ENCODE measurements at places on chromosomes 2 and 18. TPM values are rescaled to one million over a fixed set of nuclear protein-coding genes. Genes with fewer than 3 reads are reported as not detected.

DNA sequence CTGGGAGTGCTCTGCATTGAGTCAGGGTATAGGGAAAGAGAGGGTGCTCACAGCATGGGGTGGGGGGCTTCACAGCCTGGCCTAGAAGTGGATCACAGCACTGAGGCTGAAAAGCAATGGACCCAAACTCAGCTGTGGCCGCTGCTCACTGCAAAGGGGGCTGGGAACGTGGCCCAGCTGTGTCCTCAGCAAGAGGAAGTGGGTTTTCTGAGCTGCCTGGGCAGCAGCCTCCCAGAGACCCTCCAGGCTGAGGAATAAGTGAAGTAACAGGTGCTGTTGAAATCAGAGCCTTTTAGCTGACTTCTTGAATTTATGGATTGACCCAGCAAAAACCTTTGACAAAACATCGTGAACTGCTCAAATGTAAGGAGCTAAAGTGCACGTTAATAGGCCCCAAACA is 35.2 kb downstream of the PTGR3 start:
- no peaks in the 10 kb centered on the region for H3K36me3 ChIP-seq
- DNase-seq, result no peak
- H3K27ac ChIP-seq, result no peak overlapping the region
- H3K4me1 ChIP-seq, result no peaks in the 10 kb centered on the region
- H3K4me3 ChIP-seq, result no peak overlapping the region

DNA sequence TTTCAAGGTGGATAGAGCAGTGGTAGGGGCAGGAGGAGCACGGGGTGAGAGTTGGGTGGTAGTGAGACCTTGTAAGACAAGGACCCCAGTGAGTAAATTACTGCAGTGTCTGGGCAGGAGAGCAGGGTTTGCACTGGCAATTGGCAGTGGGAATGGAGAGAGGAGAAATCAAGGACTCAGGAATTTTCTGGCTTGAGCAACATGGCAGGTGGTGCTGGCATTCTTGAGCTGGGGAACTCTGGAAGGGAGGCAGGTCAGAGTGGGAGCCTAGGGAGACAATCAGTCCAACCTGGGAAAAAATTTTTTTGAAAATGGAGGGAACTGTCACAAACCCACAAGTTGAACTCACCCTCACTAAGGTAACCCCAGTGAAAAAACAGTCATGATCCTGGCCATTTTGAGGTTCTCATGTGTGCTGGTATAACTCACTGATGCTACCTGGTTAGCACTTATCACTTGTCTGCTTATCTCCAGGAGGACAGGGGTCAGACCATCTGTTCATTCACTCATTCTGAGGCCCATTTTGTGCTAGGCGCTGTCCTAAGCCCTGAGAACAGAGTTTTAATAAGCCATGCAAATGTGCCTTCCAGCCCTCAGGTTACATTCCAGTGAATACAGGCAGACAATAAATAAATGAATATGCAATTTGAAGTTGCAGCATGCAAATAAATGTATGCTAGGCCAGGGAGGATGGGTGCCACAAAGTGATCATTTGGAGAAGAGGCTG is 92.2 kb upstream of the SEC11C start:
- no peaks in the 10 kb centered on the region for H3K27me3 ChIP-seq
- H3K4me3 ChIP-seq, result no peak overlapping the region
- no peaks in the 10 kb centered on the region for H3K36me3 ChIP-seq
- no peak overlapping the region for H3K27ac ChIP-seq

DNA sequence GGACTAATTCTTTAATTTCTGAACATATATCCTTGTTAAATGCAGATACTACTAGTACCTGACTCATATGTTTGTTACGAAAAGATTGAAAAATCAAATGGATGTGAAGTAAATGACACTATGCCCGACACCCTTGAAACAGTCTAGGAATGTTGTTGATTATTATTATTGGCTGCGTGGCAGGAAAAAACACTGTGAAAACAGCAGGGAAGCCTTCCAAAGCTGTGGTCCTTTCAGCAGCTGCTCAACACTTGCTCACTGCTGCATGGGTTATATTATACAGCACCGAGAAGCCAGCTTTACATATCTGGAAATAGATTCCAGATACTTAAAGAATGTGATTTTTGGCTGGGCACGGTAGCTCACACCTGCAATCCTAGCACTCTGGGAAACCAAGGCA is 26.5 kb downstream of the CRYGD start:
- H3K4me3 ChIP-seq, result no peak overlapping the region
- DNase-seq, result no peak
- H3K27me3 ChIP-seq, result no peaks in the 10 kb centered on the region
- no peaks in the 10 kb centered on the region for H3K4me1 ChIP-seq
- no peaks in the 10 kb centered on the region for H3K36me3 ChIP-seq

GRCh38 chr2:23662941-23663920 is 263.7 kb downstream of the ATAD2B start:
- H3K27ac ChIP-seq, result no peak overlapping the region
- H3K27me3 ChIP-seq, result no peaks in the 10 kb centered on the region
- no peaks in the 10 kb centered on the region for H3K36me3 ChIP-seq
- H3K4me3 ChIP-seq, result peak overlapping the region; percentile 26
- H3K4me1 ChIP-seq, result no peaks in the 10 kb centered on the region

GRCh38 chr2:53353135-53354114 is 414.2 kb upstream of the CHAC2 start:
- H3K27me3 ChIP-seq, result no peaks in the 10 kb centered on the region
- peak; percentile 73 for DNase-seq
- H3K4me3 ChIP-seq, result no peak overlapping the region
- no peaks in the 10 kb centered on the region for H3K36me3 ChIP-seq

DNA sequence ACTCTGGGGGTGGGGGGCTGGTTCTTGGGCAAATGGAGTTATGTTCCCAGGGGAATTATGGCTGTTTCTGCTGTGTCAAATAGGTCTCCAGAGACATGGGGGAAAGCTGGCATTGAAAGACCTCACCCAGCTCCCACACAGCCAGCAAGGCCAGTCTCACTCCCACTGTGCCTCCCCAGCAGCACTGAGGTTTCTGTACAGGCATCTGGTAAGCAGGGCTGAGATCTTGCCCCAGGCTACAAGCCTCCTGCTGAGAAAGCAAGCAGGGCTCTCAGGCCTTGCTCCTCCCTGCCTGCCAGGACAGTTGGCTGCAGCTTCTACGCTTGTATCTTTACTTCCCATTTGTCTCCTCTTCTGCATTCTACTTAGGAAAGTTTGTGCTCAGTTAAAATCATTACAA is 50.5 kb upstream of the FHOD3 start:
- DNase-seq, result no peak
- no peaks in the 10 kb centered on the region for H3K27me3 ChIP-seq
- no peaks in the 10 kb centered on the region for H3K4me1 ChIP-seq

GRCh38 chr18:8238507-8238906 is 370.7 kb upstream of the RAB12 start:
- H3K27ac ChIP-seq, result no peak overlapping the region
- H3K4me1 ChIP-seq, result no peaks in the 10 kb centered on the region
- no peak for DNase-seq
- no peak overlapping the region for H3K4me3 ChIP-seq

DNA sequence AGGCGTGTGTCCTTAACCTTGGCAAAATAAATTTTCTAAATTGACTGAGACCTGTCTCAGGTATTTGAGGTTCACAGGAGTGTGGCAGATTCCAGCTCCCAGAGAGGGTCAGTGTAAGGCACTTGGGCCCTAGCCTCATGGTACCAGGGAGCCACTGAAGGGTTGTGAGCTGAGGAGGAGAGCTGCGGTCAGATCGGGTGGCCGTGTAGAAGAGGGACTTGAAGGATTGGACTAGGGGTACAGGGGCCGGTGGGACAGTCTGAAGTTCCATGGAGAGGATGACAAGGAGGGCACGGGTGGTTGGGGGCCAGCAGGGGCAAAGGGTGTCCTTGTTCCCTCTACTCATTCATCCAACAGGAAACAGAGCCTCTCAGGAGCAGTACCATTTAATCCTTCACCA is 327.0 kb upstream of the HS6ST1 start:
- DNase-seq, result no peak
- H3K27ac ChIP-seq, result no peak overlapping the region
- H3K27me3 ChIP-seq, result no peaks in the 10 kb centered on the region
- H3K36me3 ChIP-seq, result no peaks in the 10 kb centered on the region
- no peaks in the 10 kb centered on the region for H3K4me1 ChIP-seq
- H3K4me3 ChIP-seq, result no peak overlapping the region

DNA sequence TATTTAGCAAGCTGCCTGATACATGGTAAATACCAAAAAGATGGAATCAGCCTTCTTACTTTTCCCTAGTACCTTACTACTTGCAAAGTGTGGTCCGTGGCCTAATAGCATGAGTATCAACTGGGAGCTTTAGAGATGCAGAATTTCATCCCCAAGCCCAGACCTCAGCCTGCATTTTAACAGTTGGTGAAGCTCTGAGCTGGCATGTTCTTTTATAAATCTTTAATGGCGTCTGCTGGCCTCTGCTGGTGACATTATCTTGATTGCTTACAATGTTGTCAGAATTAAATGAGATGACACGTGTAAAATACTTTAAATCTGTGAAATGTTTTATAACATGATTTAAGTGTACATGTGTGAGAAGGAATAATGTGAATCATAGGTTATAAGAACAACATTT is 115.1 kb upstream of the NOSTRIN start:
- H3K27me3 ChIP-seq, result no peaks in the 10 kb centered on the region
- peaks cover 12% of the 10 kb centered on the region for H3K4me1 ChIP-seq
- DNase-seq, result no peak

DNA sequence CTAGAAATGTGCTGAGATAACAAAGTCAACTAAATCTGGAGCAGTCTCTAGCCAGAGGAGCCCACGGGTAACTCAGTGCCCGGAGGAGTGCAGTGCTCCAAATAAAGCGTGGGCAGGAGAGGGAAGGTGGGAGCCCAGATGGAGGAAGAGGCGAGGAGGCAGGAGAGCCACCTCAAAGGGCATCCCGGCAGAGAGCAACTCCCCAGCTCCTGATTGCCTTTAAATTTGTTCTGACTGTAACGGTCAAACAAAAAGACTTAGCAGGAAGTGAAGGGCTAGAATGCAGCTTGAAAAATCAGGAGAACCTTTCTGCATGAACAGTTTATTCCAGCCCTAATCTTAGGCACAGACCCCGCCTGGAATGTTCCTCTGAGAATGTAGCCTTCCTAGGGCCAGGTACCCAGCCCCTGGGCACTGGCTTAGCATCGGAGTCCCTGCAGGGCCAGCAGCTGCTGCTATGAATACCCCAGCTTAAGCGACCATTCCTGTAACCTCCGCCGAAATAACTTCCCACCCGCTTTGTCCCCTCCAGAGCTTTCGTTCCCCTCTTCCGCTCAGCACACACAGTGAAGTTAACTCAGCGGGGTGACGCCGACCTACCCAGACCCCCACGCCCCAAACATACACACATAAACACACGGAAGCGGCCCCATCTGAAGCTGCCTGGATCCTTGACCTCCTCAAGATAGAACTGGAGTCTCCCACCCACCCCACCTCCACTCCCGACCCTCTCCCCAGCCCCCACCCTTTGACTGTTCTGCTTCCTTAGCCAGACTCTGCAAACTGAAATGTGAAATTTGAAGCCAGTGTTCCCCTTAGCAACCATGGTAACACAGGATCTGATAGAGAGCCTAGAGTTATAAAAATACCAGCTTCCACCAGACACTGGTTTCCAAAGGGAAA is 123.2 kb downstream of the SMAD7 start:
- no peaks in the 10 kb centered on the region for H3K36me3 ChIP-seq
- H3K27me3 ChIP-seq, result no peaks in the 10 kb centered on the region
- no peak for DNase-seq

DNA sequence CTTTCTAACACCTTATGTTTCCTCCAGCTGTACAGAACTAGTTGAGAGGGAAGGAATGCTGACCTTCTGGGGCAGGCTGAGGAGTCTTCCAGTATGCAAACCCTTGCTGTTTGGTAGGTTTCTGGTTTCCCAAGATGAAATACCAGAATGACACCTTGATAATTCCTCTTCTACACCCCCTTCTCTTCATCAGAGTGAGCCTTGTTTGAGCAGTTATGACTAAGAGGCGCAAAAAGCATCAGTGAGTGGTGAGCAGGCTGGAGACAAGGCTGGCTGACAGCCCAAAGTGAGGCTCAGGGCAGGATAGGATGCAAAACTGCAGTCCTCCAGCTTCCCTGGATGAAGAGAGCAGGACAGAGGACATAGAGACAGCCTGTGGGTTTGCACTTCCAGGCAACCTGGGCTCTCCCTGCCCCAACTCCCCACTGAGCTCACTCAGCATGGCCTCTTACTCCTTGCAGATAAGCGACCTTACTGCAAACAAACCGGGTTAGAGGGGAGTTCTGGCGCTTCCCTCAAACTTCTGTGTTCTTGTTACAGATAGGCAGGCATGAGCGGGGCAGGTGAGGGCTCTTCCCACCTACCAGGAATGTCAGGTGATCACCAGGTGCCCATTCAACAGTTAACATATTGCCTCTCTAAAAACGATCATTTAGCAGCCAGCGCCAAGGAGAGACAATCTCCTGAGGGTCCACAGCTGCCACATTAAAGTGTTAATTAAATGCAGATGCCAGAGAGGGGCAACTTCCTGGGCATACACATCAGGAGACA is 5.4 kb downstream of the MPPE1 start:
- no peak overlapping the region for H3K27ac ChIP-seq
- DNase-seq, result no peak
- H3K36me3 ChIP-seq, result no peaks in the 10 kb centered on the region
- no peak overlapping the region for H3K4me3 ChIP-seq
- H3K27me3 ChIP-seq, result no peaks in the 10 kb centered on the region

GRCh38 chr2:227504700-227505099 is 32.7 kb downstream of the AGFG1 start:
- no peak for DNase-seq
- H3K4me1 ChIP-seq, result peaks cover 29% of the 10 kb centered on the region
- no peaks in the 10 kb centered on the region for H3K36me3 ChIP-seq
- H3K27me3 ChIP-seq, result no peaks in the 10 kb centered on the region

DNA sequence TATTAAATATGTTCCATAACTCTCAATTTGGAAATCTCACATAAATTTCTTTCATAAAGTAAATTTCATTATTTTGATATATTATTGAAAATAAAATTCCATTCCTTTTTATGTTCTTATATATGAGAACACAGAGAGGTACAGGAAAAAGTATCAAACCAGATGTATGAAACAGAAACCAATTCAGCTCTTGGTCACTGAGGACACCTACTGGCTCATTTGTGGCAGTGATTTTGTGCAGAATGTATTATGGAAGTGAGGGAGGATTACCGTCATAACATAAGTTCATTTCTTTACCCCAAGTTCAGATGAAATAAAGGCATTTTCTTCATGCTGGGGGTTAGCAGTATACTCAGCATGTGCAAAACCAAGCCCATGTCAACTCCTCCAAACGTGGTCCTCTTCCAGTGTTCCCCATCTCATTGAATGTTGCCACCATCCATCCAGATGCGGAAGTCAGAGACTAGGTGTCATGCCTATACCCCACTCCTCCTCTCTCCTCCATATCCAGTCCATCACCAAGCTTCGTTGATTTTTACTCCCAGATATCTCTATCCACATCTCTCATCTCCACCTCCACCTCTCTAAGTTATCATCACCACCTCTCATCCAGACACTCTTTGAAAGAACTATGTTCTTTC is 41.7 kb upstream of the MALL start:
- no peak overlapping the region for H3K4me3 ChIP-seq
- H3K27me3 ChIP-seq, result no peaks in the 10 kb centered on the region
- DNase-seq, result peak; percentile 27
- H3K36me3 ChIP-seq, result no peaks in the 10 kb centered on the region

GRCh38 chr2:71659868-71660518 is 206.6 kb downstream of the DYSF start:
- no peaks in the 10 kb centered on the region for H3K27me3 ChIP-seq
- H3K36me3 ChIP-seq, result no peaks in the 10 kb centered on the region
- no peaks in the 10 kb centered on the region for H3K4me1 ChIP-seq
- no peak overlapping the region for H3K27ac ChIP-seq
- no peak for DNase-seq

GRCh38 chr2:189876271-189876670 is 92.0 kb downstream of the PMS1 start:
- no peaks in the 10 kb centered on the region for H3K36me3 ChIP-seq
- H3K4me3 ChIP-seq, result no peak overlapping the region
- H3K4me1 ChIP-seq, result no peaks in the 10 kb centered on the region
- no peaks in the 10 kb centered on the region for H3K27me3 ChIP-seq

Gene RAB27B
- 1.2 TPM for total RNA-seq

Gene OST4
- 165 TPM for total RNA-seq

Gene COL5A2
- 36.4 TPM for total RNA-seq

Gene AGXT
- total RNA-seq, result 2.2 TPM

Gene GCG
- total RNA-seq, result not detected
